ENCODE measurements at places on chromosomes 2 and 18.
A peak's percentile ranks its signal among the peaks of the same experiment; 100 is the strongest.

GRCh38 chr2:225457482-225457881 lies 58.0 kb downstream of the NYAP2 start:
- no peak for DNase-seq

GRCh38 chr2:181602017-181602416 lies 54.9 kb downstream of the CERKL start:
- no peak for DNase-seq

DNA sequence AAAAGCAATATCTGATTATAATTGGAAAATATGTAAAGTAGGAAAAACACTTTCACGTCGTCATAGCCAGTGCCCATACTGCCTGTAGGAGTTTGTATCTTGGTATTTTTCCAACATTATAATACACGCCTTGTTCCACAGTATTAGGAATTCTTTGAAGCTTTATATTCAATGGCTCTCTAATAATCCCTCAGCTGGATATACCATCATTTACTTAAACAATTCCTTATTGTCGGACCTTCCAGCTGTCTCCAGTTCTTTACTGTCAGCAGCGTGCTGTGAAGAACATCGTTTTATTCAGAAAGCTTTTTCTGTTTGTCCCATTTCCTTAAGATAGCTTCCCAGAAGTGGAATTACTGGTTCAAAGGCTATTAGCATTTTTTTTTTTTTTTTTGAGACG lies 31.7 kb downstream of the ATP6V1C2 start:
- no peak for DNase-seq

GRCh38 chr18:28802546-28802945 lies 625.6 kb upstream of the CDH2 start:
- DNase-seq = no peak

GRCh38 chr18:64132871-64133270 lies 16.0 kb downstream of the LINC00305 start:
- DNase-seq = no peak

- DNase-seq = no peak
Observed at GRCh38 chr18:42561521-42561920, 554.0 kb downstream of the RIT2 start.

- DNase-seq = no peak
Observed at GRCh38 chr2:206341396-206341795, 66.9 kb downstream of the ZDBF2 start.

GRCh38 chr2:109666466-109666865 lies 52.3 kb downstream of the SOWAHC start:
- no peak for DNase-seq

- no peak for DNase-seq
Observed at GRCh38 chr2:16109821-16110310, 169.5 kb downstream of the MYCN start.

- no peak for DNase-seq
Observed at GRCh38 chr2:109105113-109105512, 23.9 kb upstream of the SH3RF3 start.

DNA sequence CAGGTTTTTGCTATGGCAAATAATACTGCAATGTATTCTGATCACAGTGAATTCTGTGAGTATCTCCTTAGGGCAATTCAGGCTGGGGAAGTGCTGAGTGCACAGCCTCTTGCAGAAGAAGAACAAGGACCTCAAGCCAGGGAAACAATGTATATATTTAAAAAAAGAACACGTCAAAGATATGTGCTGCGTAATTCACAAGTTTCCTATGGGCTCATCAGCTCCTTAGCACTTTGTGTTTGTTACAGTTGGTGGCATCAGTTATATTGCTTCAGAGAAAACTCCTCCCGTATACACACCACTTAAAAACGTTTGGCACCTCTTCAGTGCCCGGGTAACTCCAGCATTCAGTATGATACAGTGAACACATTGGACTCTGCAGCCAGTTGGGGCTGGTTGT lies 16.5 kb upstream of the MARCO start:
- no peak for DNase-seq

- DNase-seq = no peak
Observed at GRCh38 chr18:76134628-76135027, 360.4 kb downstream of the ZNF516 start.

DNA sequence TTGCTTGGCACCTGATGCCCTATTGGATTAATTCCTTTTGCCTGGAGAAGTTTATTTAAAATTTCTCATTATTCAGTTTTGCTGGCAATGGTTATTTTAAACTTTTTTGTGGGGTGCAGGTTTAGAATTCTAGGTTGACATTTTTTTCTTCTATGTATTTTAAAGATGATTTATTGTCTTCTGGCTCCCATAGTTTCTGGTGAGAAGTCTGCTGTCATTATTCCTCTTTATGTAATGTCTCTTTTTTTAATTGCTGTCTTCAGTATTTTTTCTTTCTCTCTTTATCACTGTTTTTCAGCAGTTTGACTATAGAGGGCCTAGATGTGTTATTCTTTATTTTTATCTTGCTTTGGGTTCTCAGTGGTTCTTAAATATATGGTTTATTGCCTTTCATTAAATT lies 182.2 kb upstream of the STON1 start:
- no peak for DNase-seq

DNA sequence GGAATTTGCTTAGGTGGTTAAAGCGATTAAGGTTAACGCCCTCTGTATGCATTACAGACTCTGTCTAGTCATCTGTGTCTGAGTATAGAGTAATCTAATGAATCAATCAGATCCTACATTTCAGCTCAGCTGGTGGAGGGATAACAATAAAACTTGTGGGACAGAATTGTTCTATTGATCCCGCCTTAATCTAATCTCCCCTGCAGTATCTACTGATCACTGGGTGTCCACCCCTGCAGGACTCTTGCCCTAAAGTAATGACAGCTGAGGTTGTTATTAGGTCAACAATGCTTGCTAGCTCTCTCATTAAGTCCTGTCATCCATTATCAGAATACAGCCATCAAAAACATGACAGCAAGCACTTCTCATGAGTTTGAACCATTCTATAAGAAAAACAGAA lies 462.6 kb upstream of the TMEFF2 start:
- DNase-seq = no peak

GRCh38 chr2:217948351-217948791 lies 54.4 kb downstream of the TNS1 start:
- no peak for DNase-seq

GRCh38 chr2:196985511-196986183 lies 59.1 kb upstream of the PGAP1 start:
- no peak for DNase-seq

DNA sequence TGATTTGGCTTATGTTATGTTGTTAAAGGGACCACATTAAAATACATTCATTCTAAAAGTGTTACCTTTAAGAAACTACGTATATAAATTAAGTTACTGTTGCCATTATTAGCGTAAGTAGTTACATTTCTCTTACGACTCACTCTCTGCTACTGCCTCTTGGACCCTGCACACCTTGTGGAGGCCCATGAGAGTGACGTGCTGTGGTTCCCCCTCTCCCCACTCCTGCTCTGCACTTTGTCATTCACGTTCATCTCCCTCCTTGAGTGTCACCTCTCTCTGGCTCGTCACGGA lies 830 bp upstream of the MERTK start:
- DNase-seq = no peak

GRCh38 chr2:124035001-124035400 lies 9.9 kb downstream of the CNTNAP5 start:
- no peak for DNase-seq

DNA sequence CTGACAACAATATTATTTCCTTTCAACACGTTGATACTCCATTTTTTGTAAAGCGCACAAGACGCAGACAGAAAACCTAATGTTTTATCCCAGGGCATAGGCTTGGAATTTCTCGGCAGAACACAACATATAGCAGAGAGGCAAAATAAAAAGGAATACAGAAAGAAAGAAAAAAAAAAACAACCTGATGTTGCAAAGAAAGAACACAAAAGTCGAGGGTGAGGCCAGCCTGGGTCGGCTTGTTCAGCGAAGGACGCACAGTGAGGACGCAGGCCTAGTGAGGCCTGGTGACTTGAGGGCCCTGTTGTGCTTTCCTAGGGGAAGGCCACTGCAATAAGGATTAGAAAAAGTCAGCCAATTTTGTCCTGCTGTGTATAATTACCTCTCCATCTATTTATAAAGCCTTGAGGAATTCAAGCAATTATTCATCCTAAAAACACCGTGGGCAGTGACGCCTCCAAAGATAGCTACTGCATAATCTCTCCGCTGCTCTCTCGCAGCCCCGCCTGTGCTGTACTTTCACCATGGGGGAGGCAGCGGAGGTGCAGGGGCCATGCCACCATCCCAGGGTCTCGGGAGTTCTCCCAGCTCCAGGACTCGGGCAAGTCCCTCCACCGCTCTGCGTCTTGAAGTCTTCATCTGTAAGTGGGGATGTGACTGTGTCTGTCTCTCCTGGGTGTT lies 61.9 kb upstream of the SH3RF3 start:
- DNase-seq = no peak

DNA sequence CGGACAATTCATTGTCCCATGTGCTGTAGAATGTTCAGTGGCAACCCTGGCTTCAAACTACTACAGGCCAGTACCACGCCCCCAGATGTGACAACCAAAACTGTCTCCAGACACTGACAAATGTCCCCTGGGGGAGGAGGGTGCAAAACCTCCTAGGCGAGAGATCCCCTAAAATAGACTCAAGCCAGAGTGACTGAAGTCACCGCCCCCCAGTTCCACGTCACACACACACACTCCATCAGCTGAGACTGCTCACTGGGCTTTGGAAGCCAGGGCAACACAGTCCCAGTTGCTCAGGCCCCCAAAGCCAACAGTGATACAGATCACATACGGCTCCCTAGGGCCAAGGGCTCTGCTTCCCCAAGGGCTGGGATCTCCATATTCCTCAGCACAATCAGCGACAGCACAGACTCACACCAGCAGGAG lies 19.1 kb downstream of the HDAC4 start:
- DNase-seq = peak; percentile 54
